ENCODE measurements at places on chromosomes 7 and 10.

DNA sequence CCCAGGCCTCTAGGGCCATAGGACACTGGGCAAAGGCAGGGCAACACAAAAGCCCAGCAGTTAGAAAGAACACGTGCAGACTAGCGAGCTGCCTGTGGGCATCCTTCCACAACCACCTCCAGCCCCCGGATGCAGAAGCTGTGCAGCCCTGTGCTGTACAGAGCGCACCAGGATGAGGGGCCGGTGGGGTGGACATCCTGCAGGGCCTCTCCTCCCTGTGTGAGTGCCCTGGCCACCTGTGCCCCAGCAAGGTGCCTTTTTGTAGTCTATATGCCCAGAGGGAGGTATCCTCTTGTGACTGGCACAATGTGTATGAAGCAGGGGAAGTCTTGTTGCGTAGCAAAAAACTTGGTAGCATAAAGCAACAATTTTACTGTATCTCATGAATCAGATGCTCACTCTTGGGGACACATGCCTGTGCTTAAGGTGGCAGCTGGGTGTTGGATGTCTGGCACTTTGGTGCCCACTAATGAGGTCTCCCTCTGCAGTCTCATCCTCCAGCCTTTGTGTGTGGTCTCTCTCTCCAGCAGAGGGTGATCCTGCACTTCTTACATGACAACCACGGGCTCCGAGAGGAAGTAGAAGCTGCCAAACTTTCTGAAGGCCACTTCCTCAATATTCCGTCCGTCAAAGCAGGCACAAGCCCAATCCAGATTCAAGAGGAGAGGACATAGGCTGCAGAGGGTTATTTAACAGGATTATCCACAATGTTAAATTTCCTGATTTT is 8.7 kb downstream of the NCAPG2 start:
- peak; percentile 28 for DNase-seq

- DNase-seq = no peak
Observed at GRCh38 chr10:102424916-102425315, 4.3 kb downstream of the FBXL15 start.

GRCh38 chr7:151926336-151926712 is 29.9 kb upstream of the GALNTL5 start:
- no peak for DNase-seq

DNA sequence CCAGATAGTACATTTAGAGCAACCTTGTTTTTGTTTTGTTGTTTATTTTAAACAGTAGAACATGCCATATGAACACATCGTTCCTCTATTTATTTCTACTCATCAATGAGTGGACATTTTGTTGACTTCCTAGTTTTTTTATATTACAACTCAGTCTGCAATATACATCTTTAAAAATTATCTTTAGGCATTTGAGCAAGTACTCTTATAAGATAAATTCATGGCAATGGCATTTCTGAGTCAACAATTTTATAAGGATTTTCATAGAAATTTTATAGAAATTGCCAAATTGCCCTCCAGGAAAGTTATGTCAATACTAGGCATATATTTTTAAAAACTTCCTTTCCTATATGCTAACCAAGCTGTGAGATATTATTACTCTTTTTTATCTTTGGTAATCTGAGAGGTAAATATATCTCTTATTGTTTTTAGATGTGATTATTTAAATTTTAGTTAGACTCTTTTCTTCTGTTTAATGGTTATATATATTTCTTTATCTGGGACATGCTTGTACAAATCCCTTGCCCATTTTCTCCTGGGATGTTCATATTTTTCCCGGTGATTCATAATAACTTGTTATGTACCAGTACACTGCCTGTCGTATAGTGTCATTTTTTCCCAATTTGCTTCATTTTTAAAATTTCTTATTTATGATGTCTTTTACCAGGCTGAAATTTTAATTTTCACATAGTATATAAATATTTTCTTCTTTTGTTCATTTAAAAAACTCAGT is 50.5 kb downstream of the FZD1 start:
- DNase-seq = no peak

DNA sequence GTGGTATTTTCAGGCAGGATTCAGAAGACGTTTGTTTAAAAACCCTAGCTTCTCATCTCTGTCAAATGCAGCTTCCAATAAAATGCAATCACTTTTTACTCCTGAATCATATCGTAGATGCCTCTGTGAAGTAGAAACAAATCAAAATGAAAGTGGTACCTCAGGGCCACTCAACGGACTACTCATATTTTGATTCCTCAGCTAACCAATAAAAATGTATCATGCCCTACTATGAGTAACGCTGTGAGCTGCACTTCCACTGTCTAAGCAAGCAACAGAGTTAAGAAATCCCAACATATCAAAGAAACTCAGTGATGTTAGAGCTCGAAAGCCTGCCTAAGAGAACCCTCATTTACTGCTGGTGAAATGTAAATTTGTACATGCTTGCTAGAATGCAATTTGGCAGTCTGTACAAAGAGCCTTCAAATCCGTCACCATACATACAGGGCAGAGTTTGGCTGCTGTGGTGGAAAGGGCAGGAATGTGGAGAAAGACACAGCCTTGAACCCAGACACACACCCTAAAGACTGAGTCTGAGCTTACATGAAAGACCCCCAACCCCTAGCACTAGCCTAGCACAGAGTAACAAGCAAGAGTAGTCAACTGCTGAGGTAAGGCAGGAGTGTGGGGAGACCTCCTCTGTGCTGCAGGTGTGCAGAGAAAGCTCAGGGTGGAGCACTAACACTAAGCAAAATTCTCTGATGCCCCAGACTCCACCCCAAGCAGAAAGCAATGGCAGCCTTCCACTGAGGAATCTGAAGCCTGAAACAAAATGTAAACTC is 151.5 kb downstream of the ANK3 start:
- DNase-seq = no peak

DNA sequence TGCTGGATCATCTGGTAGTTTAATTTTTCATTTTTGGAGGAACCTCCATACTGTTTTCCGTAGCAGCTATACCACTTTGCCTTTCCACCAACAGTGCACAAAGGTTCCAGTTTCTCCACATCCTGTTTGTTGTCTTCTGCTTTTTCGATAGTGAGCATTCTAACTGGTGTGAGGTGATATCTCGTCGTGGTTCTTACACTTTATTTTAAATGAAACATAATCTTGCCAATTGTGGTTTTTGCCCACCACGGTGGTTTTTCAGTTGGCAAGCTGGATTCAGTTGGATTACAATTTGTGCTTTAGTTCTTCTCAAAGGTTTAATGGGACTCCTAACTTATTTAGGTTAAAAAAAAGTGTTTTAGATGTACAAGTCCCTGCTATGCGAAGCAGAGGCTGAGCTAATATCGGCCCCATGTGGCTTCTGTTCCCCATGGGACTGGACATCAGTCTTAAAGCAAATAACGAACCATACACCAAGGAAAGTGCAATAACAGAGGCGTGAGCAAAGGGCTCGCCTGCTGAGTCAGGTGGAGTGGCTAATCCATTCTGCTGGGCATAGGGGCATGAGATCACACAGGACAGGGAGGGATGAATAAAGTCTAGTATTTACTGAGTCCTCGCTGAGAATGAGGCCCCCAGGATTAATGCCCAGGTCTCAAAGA is 153.6 kb downstream of the AOAH start:
- DNase-seq = no peak

GRCh38 chr10:129098517-129098916 is 368.5 kb upstream of the MGMT start:
- no peak for DNase-seq

DNA sequence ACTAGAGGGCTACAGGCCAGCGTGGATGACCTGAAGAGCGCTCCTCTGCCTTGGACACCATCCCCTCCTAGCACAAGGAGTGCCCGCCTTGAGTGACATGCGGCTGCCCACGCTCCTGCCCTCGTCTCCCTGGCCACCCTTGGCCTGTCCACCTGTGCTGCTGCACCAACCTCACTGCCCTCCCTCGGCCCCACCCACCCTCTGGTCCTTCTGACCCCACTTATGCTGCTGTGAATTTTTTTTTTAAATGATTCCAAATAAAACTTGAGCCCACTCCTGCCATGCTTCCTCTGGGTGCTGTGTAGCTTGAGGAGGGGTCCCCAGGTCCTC is 4.5 kb downstream of the SNCG start:
- no peak for DNase-seq

DNA sequence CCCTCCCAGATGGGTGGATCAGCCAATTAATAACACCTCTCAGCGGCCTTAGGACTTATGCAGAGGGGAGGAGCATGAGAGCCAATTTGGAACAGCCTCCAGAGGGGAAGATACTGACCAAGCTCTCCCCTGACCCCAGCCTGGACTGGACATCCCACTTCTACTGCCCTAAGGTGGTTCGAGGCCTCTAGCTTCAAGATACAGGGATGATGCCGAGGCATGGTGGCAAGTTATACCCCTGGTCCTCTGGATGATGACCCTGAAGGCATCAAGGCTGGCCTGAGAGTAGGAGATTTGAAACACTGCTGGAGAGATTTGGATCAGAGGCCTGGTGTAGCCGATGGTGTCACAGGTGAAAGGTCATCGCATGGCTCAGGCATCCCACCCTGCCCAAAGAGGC is 3.2 kb downstream of the CDH23 start:
- DNase-seq = no peak

GRCh38 chr7:1947586-1948217 is 277.6 kb downstream of the ELFN1 start:
- DNase-seq = no peak

- no peak for DNase-seq
Observed at GRCh38 chr7:69947998-69948397, 349.7 kb downstream of the AUTS2 start.

DNA sequence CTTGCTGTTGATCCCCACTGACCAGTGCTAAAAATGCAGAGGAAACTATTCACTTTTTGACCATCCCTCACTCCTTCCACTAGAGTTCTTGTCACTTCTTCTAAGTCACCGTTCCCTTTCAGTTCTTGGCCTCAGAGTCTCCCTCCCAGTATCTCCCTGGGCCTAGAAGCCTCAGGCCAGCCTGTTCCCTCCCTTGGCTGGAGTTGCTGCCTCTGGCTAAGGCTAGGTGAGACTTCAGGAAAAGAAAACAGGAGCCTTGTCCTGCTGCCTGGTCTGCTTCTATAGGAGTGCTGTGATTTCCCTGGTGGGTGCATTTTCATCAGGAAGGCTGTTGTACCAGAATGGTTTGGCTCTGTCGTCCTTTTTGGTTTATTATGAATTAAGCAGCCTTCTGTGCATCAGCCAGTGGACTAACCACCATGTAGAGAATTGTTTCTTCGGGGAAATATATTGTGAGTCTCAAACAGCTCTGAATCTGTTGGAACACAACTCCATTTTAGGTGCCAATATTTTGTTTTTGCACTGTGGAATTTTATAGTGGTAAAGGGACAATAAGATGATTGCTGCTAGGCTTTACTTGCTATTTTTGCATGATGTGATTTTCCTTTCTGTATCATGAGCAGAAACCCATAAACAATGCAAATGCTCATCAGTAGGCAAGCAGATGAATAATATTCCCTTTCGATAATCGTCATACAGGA is 233.4 kb upstream of the FZD1 start:
- DNase-seq = no peak

- no peak for DNase-seq
Observed at GRCh38 chr7:28855538-28856217, 102.5 kb downstream of the TRIL start.

DNA sequence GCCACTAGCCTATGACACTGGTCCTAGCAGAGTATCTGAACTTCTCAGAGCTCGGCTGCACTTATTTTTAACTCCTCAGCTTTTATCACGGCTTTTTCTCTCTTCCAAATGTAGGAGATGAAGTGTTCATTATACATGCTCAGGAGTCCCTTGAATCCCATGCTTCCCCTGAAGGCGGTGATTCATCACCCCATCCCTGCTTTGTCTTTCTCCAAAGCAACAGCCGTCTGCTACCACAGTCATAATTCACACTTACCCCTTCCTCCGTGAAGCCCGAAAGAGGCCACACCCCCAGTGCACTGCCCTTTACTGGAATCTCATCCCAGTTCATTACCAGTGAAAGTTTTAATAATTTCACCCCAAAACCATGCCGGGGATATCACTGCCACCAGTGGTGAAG is 301.5 kb upstream of the SHH start:
- DNase-seq = no peak

GRCh38 chr10:22111260-22111659 is 106.6 kb downstream of the EBLN1 start:
- DNase-seq = no peak

DNA sequence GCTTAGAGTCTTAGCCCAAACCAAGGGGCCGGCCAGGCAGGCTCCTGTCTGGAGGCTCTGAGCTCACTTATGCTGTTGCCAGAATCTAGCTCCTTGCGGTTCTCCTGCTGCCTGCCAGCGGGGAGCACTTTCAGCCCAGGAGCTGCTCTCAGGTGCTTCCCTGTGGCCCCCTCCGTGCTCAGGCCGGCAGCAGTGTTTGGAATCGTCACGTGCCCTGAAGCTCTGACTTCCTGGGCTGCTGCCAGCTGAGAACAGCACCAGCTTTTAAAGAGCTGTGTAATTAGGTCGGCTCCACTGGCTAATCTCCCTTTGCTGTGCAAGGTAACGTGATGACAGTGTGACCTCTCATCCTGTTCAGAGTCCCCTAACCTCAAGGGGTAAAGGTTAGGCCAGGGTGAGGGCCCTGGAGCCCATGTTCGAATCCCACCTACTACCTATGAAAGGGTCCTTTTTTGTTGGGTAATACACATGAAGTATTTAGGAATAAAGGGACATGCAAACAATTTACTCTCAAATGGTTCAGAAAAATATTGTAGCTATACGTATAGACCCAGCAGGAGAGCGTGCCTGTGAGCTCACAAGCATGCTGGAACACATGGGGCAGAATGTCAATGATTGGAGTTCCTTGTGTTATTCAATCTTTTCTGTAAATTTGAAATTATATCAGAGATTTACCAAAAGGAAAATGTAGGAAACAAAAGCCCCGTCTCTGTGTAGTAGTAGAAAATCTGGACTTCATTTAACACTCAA is 16.6 kb downstream of the ZNF862 start:
- no peak for DNase-seq

DNA sequence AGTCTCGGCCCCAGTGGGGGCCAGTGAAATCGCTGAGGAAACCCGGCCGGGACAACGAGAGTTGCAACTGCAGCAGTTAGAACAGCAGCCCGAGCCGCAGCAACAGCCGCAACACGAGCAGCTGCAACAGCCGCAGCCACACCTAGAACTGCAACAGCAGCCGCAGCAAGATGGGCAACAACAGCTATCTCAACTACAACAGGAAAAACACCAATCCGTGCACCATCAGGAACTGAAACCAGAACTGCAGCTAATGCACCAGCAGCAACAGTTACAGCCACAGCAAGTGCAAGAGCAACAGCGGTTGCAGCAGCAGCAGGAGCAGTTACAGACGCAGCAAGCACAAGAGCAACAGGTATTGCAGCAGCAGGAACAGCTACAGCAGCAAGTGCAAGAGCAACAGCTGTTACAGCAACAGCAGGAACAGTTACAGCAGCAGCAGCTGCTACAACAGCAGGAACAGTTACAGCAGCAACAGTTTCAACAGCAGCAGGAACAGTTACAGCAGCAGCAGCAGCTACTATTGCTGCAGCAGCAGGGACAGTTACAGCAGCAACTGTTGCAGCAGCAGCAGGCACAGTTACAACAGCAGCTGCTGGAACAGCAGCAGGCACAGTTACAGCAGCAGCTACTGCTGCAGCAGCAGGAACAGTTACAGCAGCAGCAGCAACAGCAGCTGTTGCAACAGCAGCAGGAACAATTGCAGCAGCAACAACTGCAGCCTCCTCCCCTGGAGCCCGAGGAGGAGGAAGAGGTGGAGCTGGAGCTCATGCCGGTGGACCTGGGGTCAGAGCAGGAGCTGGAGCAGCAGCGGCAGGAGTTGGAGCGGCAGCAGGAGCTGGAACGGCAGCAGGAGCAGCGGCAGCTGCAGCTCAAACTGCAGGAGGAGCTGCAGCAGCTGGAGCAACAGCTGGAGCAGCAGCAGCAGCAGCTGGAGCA is 6.1 kb downstream of the ZNF853 start:
- no peak for DNase-seq

All from stimulated activated CD4-positive, alpha-beta T cell treated with anti-CD3 and anti-CD28 coated beads, Interleukin-15, amount 100 ng/mL, for 1 hour (primary cell).